Motor neuron (in vitro differentiated cells): ENCODE measurements at places on chromosomes 1 and 21. TPM values are rescaled to one million over a fixed set of nuclear protein-coding genes. Genes with fewer than 3 reads are reported as not detected.

ITLN2 gene
- total RNA-seq = 0.64 and 0.83 TPM in 2 replicates

PTPN7 gene
- total RNA-seq = 0.53 and 1.6 TPM in 2 replicates

SLC66A1 gene
- 19.7 and 23.2 TPM in 2 replicates for total RNA-seq

PUM1 gene
- 123 and 134 TPM in 2 replicates for total RNA-seq

AMY1C gene
- total RNA-seq = not detected in 2 replicates
